ENCODE measurements at places on chromosomes 2 and 18.

- no peak for DNase-seq
Measured at GRCh38 chr18:57942493-57942892, 101.5 kb upstream of the NEDD4L start.

DNA sequence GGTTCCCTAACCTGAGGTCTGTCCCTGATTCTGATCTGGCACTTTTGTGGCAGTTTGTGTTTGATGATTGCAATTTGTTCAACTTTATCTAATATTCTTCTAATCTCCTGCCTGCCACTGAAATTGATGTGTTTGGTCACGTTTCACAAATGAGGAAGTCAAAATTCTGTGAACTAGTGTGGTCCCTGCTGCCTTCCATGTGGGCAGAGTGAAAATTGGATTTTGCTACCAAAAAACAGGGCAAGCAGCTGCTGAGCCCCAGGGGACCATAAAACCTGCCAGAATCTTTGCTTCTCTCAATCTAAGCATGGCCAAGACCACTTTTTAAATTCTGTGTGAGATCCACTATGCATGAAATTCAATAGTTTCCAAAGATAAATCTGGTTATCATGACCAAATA, 195.5 kb upstream of the CYRIA start:
- no peak for DNase-seq

DNA sequence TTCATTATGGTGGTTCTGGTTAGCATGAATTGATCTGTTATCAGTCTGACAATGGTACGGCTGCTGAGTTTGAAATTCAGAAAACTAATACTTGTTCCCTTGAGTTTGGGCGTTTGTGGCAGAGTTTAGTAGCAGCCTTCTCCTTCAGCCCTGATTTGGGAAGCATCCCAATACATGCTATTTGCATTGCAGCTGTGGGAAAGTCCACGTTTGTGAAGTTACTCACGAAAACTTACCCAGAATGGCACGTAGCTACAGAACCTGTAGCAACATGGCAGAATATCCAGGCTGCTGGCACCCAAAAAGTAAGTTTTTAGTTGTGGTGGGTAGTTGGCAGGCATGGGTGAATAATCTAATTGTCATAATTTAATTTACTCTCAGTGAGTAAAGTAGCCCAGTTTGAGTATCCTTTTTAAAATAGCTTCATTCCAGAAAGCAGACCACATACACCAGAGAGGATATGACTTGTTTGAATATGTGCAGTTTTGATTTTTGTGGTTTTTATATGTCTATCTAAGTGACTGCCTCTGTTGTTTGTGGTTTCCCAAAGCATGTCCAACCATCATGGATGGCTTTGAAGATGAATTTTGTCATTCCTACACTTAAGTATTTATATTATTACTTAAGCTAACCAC, 12.2 kb downstream of the DGUOK start:
- no peak for DNase-seq

GRCh38 chr2:47177043-47177565, 22.0 kb upstream of the STPG4 start:
- no peak for DNase-seq

GRCh38 chr2:156892467-156893281, 364.8 kb upstream of the GALNT5 start:
- DNase-seq = no peak

GRCh38 chr2:16218625-16219024, 278.3 kb downstream of the MYCN start:
- DNase-seq = no peak

GRCh38 chr2:119826370-119826961, 66.7 kb downstream of the PTPN4 start:
- DNase-seq = no peak

DNA sequence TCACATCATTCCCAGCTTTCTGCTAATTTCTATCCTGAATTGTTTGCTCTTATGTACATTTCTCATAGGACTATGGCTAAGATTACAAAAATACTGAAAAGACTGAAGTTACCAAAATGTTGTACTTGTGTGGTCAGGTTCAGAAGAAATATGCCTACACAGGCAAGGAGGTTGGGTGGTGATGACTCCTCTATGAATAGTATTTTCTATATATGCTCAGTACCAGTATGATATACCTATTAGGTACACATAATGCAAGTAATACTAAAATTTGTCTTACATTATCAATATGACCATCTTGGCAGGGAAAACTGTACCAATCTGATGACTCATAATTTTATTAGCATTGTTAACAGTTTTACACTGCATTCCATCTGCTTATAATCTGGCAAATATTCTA, 12.2 kb upstream of the ORC2 start:
- DNase-seq = no peak

DNA sequence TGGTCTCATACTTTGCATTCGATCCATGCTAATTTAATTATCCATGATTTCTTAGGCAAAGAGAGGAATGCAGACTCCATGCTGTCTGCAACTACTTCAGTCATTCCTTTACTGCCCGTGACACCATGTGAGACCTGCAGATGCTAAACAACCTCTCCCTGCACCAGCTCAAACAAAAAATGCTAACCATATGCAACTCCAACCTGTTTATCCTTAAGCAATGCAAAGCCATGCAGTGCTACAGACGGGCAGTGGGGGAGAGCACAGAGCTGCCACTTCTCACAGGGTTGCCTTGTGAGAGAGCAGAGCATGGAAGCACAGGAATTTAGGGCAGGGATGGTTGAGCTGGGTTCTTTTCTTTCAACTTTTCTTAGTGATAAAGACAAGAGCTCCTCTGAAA, 74.9 kb upstream of the KLHL14 start:
- no peak for DNase-seq

DNA sequence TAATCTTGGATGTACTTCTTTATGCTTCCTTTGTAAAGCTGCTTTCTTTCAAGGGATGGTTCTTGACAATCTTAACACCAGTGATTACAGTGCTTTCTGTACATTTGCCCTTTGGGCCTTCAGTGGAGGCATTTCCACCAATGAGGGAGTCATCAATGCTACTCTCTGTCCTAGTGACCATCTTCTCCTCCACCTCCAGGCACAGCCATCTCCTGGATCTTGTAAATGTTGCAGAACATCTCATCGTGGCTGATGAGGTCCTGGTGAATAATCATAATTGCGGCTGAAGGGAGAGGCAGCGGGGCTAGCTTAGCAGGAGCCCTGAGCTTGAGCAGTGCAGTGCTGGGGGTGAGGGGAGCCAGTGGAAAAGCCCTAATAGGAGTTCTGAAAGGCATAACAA, 32.5 kb downstream of the IDH1 start:
- no peak for DNase-seq

- DNase-seq = no peak
Measured at GRCh38 chr2:74865770-74866674, 32.1 kb downstream of the HK2 start.

GRCh38 chr18:37107748-37108522, 279.0 kb downstream of the KIAA1328 start:
- DNase-seq = no peak

- no peak for DNase-seq
Measured at GRCh38 chr2:116669782-116670181, 1144.7 kb upstream of the DDX18 start.

DNA sequence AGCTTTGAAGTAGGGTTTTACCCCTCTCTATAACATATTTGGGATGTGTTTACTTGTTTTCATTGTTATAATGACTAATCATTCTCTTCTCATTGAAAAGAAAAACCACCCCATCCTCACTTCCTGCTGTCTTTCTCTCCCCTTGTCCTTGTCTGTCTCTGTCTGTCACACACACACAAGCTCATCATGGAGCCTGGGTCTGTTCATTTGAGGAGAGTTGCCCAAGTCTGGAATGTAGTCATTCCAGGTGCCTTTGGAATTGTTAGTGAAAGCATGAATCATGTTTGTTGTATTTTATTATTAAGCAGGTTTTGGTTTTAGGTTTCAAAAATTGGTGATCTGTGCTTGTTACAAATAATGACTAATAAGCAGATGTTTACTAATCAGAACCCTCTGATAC, 133.5 kb upstream of the IL1R2 start:
- DNase-seq = no peak

- no peak for DNase-seq
Measured at GRCh38 chr2:172376016-172376415, 51.4 kb upstream of the ITGA6 start.

- no peak for DNase-seq
Measured at GRCh38 chr2:48965204-48965603, 189.1 kb downstream of the FSHR start.

- DNase-seq = no peak
Measured at GRCh38 chr2:188217264-188217663, 74.4 kb upstream of the GULP1 start.

- no peak for DNase-seq
Measured at GRCh38 chr2:155895016-155895415, 437.5 kb downstream of the NR4A2 start.

GRCh38 chr18:44629406-44629805, 51.3 kb upstream of the SETBP1 start:
- no peak for DNase-seq

- DNase-seq = no peak
Measured at GRCh38 chr18:73756256-73757091, 391.2 kb downstream of the FBXO15 start.

DNA sequence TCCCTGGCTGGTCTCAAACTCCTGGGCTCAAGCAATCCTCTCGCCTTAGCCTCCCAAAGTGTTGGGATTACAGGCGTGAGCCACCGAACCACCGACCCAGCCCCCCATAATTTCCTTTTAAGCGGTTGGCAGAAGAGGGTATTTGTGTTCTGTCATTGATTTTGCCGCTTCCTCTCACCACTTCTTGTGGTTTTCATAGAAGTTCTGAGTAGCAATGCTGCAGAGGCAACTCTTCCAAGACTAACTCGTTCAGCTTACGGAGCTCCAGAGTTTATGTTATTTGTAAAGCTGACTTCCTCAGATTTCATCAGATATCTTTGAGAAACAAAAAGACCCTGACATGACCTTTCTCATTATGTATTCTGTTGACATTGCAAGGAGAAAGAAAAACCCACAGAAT, 261.4 kb upstream of the KCNJ3 start:
- DNase-seq = no peak

DNA sequence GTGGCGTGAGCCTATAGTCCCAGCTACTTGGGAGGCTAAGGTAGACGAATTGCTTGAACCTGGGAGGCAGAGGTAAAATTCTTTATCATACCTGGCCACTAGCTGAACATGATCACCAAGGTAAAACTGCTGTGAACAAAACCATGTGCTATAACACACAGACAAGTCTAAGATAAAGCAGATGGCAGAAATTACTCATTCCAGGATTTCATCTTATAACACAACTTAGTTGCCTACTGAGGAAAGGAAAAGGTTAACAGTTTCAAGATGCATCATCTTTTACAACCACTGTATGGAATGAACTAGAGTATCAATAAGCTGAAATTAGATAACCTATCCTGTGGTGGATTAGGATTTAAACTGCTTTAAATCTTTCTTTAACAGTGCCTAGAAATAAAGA, 8.3 kb downstream of the ARL5A start:
- DNase-seq = no peak

GRCh38 chr2:205117125-205117524, 565.2 kb upstream of the NRP2 start:
- no peak for DNase-seq

DNA sequence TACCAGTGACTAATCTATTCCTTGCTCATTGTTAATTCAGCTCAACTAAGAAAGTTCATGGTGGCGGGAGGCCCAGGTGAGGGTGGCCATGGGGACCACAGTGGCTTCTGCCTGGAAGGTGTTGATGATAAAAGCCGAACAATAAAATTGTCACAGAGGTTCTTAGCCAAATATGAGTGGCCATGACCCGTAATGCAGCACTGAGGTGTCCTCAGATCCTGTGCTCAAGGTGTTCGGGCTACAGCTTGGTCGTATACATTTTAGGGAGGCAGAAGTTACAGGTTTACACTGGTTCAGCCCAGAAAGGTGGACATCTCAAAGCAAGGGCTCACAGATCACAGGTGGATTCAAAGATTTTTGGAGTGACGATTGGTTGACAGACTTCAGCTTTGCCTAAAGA, 98.5 kb upstream of the SNTG2 start:
- no peak for DNase-seq

DNA sequence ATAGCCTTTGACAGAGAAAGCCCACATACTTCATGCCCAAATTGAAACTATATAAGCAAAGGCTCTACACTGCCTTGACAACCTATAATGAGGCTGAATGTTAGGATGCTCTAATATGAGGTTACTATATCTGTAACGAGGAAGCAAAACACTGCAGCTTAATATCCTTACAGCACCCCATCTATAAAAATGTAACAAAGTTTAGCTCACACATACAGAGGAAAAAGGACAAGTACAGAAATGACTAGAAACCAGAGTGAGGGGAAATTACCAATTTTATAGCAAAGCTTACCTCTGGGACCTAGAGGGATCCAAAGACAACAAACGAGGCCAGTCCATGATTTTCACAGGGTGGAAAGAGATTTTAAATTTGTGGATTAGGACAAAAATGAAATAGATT, 138.5 kb downstream of the COL4A4 start:
- no peak for DNase-seq

DNA sequence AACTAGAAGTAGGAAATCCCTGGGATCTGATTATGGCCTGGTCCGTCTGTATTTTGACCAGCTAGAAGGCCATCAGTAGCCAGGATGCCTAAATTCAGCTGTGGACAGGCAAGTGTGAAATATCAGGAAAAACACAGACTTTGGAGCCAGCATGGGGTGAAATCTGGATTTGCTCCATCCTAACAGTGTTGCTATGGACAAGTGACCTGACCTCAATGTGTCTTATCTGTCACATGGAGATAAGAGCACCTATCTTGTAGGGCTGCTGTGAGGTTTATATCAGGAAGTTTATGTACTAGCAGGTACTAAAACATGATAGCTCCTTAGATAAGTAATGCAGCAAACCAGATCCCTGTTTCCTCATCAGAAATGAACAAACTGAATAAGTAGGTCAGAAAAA, 460.4 kb downstream of the STK39 start:
- no peak for DNase-seq

- no peak for DNase-seq
Measured at GRCh38 chr2:192051533-192051932, 143.2 kb downstream of the TMEFF2 start.

- DNase-seq = no peak
Measured at GRCh38 chr2:1488851-1489250, 75.6 kb downstream of the TPO start.

DNA sequence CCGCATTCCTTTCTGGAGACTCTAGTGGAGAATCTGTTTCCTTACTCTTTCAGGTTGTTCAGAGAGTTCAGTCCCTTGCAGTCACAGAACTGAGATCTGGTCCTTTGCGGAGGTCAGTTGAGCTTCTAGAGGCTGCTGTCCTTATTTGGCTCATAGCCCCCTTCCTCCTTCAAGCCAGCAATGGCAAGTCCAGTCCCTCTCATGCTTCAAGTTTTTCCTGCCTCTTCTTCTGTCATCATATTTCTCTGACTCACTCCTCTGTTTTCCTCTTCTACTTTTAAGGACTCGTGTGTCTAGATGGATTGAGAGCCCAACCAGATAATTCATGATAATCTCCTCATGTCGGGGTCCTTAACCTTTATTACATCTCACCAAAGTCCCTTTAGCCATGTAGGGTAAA, 173.5 kb upstream of the FOSL2 start:
- DNase-seq = no peak

- DNase-seq = no peak
Measured at GRCh38 chr2:1278861-1279260, 134.4 kb upstream of the TPO start.

- no peak for DNase-seq
Measured at GRCh38 chr18:44643004-44643403, 37.7 kb upstream of the SETBP1 start.

Measured in stimulated activated CD4-positive, alpha-beta T cell treated with anti-CD3 and anti-CD28 coated beads, Interleukin-1b, Interleukin-23, amount 100 ng/mL, for 1 hour (primary cell).